ENCODE measurements at places on chromosomes 6 and 20.

DNA sequence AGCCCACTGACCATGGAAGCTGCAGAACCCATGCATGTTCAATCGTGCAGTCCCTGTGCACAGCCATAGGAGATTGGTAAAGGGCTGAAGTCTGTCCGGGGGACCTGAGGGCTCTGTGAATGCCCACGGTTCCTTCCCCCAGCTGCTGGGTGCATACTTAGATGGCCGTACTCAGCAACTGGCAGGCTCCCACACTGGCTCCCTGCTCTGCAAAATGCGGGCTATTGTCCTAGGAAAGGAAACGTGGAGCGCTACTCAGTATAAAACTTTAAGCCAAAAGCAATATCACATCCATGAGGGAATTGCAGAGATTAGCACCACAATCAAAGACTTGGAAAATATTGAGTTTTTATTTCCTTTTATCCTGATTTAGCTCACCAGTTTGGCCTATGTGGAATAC lies 202.0 kb downstream of the WDR27 start:
- no peak for DNase-seq

DNA sequence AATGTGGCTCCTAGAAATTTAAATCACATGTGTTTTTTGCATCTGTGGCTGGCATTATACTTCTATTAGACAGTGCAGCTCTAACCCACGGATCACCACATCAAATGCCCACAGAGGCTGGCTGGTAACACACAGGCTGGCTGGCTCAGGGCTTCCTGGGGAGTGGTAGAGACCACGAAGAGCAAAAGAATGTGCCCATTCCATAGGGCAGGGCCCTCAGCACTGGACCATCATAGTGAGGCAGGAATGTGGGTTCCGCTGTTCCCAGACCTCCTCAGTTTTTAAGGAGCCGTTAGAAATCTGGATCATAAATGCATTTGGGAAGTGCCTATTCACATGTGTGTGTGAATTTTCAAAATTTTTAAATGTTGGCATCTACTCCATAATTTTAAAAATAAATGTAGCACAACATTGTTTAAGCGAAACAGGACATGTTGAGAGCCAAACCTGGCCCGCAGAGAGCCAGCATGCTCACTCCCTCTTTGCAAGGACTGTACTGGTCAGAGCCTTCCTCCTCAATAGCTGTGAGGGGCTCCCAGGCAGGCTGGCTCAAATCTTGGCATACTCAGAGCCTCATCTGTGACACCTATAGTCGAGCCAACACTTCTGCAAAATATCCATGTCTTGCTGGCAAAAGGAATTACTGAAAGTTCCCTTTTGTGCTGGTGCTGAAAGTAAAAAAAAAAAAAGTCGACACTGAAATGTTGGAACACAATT lies 190.5 kb downstream of the FNDC1 start:
- no peak for DNase-seq

- DNase-seq: no peak
Observed at GRCh38 chr6:152122434-152122833, 315.0 kb downstream of the ESR1 start.

GRCh38 chr6:124056407-124057334 lies 253.0 kb downstream of the NKAIN2 start:
- no peak for DNase-seq

GRCh38 chr20:20277894-20278335 lies 90.0 kb upstream of the INSM1 start:
- no peak for DNase-seq

- DNase-seq: no peak
Observed at GRCh38 chr20:14729390-14729789, 392.0 kb upstream of the FLRT3 start.

Measured in natural killer cell treated with Interleukin-12 subunit alpha and Interleukin-12 subunit beta and Interleukin-15 and Interleukin-18, amount 100 ng/mL, for 72 hours (primary cell).